CD4-positive, alpha-beta T cell (primary cell): ENCODE measurements at places on chromosomes 11 and 22.
A peak's percentile ranks its signal among the peaks of the same experiment; 100 is the strongest.

GRCh38 chr11:62433141-62433903 is 14.5 kb downstream of the SCGB1A1 start:
- no peak for DNase-seq

DNA sequence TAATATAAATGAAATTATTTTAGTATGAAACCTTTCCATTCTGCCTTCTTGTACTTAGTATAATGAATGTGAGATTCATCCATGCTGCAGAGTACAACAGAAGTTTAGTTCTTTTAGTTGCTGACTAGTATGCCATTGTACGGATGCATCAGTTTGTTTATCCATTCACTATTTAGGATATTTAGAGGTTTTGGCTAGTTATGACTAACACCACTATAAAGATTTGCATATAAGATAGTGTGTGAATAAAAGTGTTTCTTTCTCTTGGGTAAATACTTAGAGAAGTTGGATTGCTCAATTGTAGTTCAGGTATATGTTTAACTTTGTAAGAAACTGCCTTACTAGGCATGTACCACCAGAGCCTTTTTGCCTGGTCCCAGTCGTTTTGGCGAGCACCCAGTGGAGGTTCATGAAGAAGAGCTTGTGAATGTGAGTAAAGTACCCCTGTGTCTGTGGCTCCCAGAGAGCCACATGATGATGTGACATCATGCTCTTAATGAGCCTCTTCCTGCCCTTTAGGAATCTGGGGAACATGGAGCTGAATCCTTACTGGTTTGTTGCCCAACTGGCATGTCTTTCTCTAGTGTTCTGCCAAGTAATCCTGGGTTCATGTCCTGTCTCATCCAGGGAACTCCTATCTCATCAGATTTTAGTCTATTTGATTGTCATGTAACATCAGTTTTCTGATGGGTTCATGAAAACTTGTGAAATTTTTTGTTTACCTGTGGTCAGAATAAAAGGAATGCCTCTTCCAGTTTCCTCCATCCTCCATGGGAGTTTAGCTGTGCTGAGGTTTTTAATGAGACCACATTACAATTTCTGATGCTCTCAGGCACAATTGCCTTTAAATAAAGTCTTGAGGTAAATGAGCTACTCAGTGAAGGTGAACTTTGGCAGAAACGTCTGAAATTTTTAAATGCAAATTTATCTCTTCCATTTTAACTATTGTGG is 234.8 kb downstream of the CASP12 start:
- no peak for DNase-seq

GRCh38 chr22:46739094-46739870 is 1.2 kb upstream of the CERK start:
- peak; percentile 86 for DNase-seq

DNA sequence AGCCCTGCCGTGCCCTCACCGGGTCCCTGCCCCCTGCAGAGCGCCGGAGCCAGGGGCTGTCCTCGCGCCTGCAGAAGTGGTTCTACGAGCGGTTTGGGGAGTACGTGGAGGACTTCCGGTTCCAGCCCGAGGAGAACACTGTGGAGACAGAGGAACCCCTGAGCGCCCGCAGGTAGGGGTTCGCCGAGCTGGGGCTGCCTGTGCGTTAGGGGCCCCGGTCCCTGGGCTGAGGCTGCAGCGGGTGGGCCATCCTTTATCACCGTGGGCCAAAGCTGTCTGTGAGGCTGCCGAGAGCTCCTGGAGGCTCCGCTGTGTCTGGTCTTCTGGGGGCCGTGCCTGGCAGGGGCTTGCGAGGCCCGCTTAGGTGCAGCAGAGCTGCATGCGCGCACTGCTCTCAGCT is 42.8 kb downstream of the GRAMD4 start:
- DNase-seq: no peak

DNA sequence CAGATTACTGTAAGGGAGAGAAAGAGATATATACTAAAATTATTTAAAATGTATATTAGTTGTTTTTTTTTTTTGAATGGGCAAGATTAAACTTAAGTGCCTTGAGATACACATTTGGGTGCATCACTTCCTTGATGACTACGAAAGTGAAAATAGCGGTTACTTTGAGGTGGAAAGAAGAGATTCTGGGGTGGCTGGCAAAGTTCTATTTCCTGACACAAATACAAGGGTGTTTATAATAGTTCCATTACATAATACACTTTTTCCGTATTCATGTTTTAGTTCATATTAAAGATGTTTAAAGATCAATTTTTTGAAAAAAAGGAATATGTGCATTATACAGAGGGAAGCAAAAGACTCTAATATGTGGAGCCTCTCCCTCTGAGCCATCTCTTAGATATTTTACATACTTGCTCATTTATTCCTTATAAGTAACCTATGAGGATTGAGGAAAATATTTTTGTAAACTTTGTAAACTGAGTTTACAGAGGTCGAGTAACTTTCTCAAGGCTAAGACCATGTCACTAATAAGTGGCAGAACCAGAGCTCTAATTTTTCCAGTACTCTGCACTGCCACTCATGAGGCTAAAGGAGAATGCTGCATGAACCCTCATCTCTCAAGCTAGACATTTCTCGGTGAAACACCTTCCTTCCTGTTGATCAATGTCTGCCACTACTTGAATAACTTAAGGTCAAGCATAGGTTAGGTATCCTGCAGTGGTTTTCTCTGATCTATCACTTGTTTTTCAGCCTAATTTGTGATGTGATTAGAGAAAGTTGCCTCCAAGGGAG is 58.6 kb downstream of the DDIAS start:
- DNase-seq: no peak

DNA sequence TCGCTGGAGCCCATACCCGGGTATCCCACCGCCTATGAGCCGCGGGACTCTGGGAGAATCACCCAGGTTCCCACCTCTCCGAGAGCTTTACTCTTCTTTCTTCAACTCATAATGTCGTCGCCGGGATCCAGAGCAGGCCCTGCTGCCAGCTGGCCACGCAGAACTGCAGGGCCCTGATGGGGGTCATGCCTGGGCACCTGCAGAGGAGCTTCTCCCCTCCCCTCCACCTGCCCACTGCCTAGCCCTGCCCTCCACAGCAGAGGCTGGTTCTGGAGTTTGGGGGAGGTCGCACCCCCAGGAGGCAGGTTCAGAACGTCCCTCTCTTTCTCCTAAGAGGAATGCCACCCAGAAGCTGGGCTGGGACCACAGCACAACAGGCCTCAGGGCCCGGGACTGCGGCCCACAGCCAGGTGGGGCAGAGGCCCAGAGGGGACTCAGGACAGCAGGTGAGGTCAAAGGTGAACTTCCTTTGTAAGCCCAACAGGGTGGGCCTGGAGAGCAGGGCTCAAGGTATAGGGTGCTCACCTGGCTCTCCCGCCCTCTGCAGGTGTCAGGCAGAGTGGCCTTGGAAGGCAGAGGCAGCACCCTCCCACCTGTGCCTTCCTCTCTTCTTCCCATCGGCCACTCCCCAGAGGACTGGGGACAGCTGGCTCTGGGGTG is 1.9 kb downstream of the SLC25A45 start:
- DNase-seq: no peak

DNA sequence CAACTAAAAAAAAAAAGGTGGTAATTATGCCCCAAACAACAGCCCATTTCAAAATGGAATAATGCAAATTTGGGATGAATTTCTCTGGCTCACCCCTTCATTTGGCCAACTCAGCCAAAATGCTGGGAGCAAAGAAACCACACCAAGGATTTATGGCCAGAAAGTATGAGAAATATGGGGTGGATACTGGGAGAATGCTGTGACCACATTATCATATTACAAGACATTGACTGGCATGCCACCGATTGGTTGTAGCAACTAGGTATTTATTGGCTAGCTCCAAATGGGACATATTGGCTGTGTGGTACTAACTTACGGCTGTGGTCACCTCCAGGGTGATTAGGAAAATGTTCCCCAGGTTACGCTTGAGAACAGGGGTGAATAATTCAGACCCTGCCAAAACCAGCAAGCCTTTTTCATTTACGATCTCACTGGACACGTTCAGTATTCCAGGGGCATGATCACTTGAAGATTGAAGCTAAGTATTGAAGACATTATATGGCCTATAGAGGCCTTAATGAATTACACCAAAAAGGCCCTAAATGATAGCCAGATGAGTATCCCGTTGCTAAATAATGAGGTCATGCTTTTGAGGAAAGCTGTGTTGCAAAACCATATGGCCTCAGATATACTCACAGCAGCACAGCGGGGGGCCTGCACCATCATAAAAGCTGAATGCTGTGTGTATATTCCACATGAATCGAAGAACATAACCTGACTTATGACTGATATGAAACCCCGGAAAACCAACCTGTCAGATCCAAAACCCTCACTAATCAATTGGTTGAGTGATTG is 3.8 kb upstream of the FDX1 start:
- DNase-seq: no peak
